ENCODE measurements at places on chromosomes 2 and 18.

GRCh38 chr18:79507546-79508480 is 112.1 kb downstream of the NFATC1 start:
- peak; percentile 36 for DNase-seq

GRCh38 chr18:34886177-34886576 is 155.0 kb upstream of the MAPRE2 start:
- DNase-seq = no peak

GRCh38 chr2:189267491-189267890 is 87.9 kb upstream of the COL5A2 start:
- no peak for DNase-seq

GRCh38 chr2:109128616-109129355 is at the start of gene SH3RF3:
SH3RF3 (plus strand) TSS chr2:109129205.
- DNase-seq = peak; percentile 13

- DNase-seq = no peak
Measured at GRCh38 chr2:178498137-178498536, 17.9 kb downstream of the PLEKHA3 start.

DNA sequence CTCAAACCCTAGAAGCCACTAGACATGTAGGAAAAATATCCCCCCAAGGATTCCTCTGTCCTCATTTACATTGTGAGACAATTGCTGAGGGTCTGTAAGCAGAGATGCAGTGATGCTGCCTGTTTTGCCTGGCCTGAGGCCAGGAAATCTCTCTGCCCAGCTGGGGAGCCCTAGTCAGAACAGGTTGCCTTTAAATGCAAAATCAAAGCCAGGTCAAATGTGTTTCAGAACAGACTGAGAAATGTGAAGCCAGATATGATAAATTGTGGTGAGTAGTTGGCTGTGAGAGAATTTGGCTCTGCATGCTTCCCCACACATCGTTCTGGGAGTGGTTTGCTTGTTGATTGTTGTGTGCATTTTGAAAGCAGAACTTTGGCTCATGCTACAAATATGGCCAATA is 38.4 kb upstream of the NXPH2 start:
- DNase-seq = no peak

DNA sequence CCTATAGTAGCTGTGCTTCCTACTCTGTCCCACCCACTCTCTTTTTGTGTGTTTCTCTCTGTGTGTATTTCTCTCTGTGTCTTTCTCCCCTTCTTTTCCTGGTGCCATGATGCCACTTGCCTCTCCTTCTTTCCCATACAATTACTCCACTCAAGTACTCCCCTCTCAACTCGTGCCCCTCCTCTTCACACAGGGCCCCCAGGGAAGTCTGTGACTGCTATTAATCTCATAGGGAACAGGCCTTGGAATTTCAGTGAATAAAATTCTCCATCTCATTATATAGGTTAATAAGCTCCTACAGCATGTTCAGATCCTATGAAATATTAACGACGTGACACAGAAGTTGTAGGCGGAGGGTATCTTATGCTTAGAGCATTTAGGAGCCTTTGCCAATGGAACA is 205.9 kb upstream of the EPHA4 start:
- no peak for DNase-seq

- no peak for DNase-seq
Measured at GRCh38 chr2:53490659-53491058, 276.9 kb upstream of the CHAC2 start.

GRCh38 chr2:187826023-187826422 is 271.8 kb upstream of the TFPI start:
- no peak for DNase-seq
